Foreskin keratinocyte (primary cell): ENCODE measurements at places on chromosomes 3 and 15. TPM values are rescaled to one million over a fixed set of nuclear protein-coding genes. Genes with fewer than 3 reads are reported as not detected.

Gene TTC21A
- total RNA-seq, result 1.4 TPM in 2 replicates

Gene TNNC1
- total RNA-seq, result not detected in 2 replicates

Gene KLHL6
- 0.03 and 0.11 TPM in 2 replicates for total RNA-seq

Gene DMXL2
- total RNA-seq, result 14.1 and 15.0 TPM in 2 replicates

Gene SECISBP2L
- total RNA-seq, result 11.9 and 12.4 TPM in 2 replicates

Gene NR2E3
- total RNA-seq, result 0.28 and 0.65 TPM in 2 replicates

Gene SFMBT1
- 8.1 and 8.2 TPM in 2 replicates for total RNA-seq

Gene KBTBD13
- total RNA-seq, result not detected in 2 replicates

Gene DNAJB11
- 80.8 and 83.7 TPM in 2 replicates for total RNA-seq

Gene LRRN1
- 0.04 TPM in 1 of 2 replicates, not detected in the other for total RNA-seq

Gene ZNF80
- not detected in 2 replicates for total RNA-seq

Gene RBMS3
- 9.6 and 11.1 TPM in 2 replicates for total RNA-seq

Gene PIERCE2
- 1.0 and 1.4 TPM in 2 replicates for total RNA-seq

Gene PIGZ
- total RNA-seq, result 1.0 and 1.6 TPM in 2 replicates
